ENCODE measurements at places on chromosomes 5 and 9. TPM values are rescaled to one million over a fixed set of nuclear protein-coding genes. Genes with fewer than 3 reads are reported as not detected.

Gene PIP5K1B
- total RNA-seq = not detected

Gene ZNG1F
- total RNA-seq = 5.5 TPM

Gene FUT7
- not detected for total RNA-seq

Gene ANKRD34B
- not detected for total RNA-seq

Gene FOCAD
- total RNA-seq = 80.9 TPM

Gene SLC35A4
- total RNA-seq = 9.9 TPM

Gene HDAC3
- 42.3 TPM for total RNA-seq

Gene EQTN
- not detected for total RNA-seq

Gene SLC6A19
- total RNA-seq = not detected

Gene PRR16
- total RNA-seq = 21.3 TPM

Gene IFNA13
- not detected for total RNA-seq

All from subcutaneous preadipocyte (primary cell).